Stimulated activated CD4-positive, alpha-beta T cell treated with anti-CD3 and anti-CD28 coated beads, TNF-alpha, amount 100 ng/mL, for 4 hours (primary cell): ENCODE measurements at places on chromosomes 5 and 9.

GRCh38 chr5:170617533-170618490 lies 114.0 kb downstream of the KCNIP1 start:
- DNase-seq: no peak

DNA sequence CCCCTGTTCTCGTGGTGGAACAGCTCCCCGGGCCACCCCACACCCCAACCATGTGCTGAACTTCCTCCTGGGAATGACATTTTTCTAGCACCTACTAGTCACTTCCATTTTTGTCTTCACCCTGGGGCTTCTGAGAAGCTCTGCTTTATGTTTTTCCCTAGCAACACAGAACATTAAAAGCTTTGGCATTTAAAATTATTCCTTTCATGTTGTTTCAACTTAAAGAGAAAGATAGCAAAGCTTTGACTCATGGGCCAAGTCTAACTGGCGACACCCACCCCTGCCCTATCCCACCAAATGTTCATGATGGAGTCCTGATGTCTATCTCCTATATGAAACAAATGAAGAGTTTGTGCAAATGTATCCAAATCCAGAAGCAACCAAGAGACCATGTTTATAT lies 22.4 kb downstream of the BOD1 start:
- DNase-seq: no peak

- no peak for DNase-seq
These were observed 195.8 kb downstream of the CACNA1B start for GRCh38 chr9:138073408-138073807.

GRCh38 chr9:137986268-137987099 lies 108.9 kb downstream of the CACNA1B start:
- no peak for DNase-seq

DNA sequence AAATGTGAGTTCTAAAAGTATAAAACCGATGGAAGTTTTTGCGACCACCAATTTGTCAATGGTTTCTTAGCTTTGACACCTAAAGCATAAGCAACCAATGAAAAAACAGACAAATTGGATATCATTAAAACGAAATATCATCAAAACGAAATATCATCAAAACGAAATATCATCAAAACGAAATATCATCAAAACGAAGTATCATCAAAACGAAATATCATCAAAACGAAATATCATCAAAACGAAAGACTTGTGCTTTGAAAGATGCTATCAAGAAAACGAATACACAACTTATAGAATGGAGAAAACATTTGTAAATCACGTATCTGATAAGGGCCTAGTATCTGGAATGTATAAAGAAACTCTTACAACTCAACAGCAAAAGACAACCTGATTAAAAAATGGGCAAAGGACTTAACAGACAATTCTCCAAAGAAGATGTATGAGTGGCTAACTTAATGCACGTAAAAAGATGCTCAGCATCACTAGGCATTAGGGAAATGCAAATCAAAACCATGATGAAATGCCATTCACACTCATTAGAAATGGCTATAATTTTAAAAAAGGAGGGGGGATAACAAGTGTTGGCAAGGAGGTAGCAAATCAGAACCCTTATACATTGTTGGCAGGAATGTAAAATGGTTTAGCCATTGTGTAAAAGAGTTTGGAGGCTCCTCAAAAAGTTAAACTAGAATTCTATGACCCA lies 29.4 kb upstream of the TBC1D9B start:
- no peak for DNase-seq

- DNase-seq: no peak
These were observed 9.6 kb downstream of the ZNF608 start for GRCh38 chr5:124736805-124737188.

DNA sequence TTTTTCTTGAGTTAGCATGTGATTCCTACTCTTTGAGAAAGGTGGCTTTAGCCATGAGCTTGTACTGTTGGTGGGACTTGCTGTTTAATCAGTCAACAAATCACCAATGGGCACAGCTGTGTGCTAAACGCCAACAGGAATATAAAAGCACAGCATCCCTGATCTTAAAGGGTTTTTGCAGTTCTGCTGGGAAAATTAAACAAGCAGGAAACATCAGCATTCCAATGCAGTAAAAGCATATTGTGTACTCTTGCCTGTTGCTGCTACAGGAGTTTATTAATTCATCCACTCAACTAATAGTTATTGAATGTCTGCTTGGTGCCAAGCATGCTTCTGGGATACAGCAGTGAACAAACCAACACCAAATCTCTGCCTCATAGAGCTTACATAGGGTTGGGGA lies 27.4 kb upstream of the F2RL1 start:
- DNase-seq: no peak

GRCh38 chr5:4976902-4977301 lies 163.2 kb upstream of the ADAMTS16 start:
- no peak for DNase-seq

GRCh38 chr9:125517577-125517976 lies 189.4 kb downstream of the MAPKAP1 start:
- no peak for DNase-seq
